ENCODE measurements at places on chromosomes 6 and 20.

DNA sequence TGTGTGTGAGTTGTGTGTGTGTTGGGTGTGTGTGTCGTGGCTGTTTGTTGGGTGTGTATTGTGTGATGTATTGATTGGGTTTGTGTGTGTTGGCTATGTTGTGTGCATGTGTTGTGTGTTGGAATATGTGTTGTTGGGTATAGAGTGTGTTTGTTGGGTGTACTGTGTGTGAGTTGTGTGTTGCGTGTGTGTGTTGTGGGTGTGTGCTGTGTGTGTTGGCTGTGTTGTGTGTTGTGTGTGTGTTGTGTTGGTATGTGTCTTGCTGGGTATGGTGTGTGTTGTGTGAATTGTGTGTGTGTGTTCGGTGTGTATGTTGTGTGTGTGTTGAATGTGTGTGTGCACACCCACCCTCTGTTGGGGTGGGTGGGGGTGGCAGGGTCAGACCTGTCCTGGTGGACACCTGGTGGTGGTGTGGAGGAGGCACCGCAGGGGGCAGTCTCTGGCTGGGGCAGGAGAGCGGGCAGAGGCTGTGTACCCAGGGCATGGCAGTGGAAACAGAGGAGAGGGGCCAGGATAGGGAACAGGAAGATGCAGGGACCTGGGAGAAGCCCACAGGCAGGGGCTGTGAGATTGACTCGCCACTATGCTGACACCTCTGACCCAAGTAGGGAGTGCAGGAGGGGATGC lies 25.5 kb upstream of the PXDC1 start:
- DNase-seq, result no peak

DNA sequence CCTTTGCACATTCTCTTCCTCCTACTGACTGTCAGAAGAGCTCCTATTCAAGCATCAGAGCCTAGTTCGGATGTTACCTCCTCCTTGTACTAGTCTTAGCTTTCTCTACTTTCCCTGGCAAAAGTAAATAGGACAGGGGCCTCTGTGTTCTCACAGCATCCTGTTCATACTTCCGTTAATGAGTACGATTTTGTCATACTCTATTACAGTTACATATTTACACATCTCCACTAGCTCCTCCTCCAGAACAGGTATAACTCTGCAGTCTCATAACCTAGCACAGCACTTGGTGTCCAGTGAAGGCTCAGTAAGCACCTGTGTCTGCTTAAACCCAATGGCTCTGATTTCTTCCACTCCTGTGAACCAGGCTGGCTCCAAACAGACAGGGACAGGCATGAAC lies 7.0 kb downstream of the ELMO2 start:
- no peak for DNase-seq

DNA sequence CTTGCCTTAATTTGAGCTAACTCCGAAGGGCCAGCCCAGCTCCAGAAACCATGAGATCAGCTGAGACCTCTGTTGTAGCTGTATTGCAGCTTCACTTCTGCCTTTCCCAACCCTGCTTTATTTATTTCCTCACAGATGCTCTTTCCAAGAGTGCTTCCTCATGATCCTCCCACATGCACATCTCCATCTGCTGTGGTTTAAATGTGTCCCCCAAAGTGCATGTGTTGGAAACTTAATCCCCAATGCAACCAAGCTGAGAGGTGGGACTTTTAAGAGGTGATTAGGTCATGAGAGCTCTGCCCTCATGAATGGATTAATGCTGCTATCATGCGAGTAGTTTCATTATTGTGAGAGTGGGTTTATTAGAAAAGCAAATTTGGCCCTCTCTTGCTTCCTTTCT lies 164.4 kb upstream of the TAB2 start:
- no peak for DNase-seq

- no peak for DNase-seq
Measured at GRCh38 chr6:55964136-55964535, 88.7 kb upstream of the BMP5 start.

- DNase-seq, result no peak
Measured at GRCh38 chr20:45902199-45902701, 9.7 kb downstream of the PLTP start.

- no peak for DNase-seq
Measured at GRCh38 chr20:59318803-59319202, 18.4 kb downstream of the EDN3 start.

DNA sequence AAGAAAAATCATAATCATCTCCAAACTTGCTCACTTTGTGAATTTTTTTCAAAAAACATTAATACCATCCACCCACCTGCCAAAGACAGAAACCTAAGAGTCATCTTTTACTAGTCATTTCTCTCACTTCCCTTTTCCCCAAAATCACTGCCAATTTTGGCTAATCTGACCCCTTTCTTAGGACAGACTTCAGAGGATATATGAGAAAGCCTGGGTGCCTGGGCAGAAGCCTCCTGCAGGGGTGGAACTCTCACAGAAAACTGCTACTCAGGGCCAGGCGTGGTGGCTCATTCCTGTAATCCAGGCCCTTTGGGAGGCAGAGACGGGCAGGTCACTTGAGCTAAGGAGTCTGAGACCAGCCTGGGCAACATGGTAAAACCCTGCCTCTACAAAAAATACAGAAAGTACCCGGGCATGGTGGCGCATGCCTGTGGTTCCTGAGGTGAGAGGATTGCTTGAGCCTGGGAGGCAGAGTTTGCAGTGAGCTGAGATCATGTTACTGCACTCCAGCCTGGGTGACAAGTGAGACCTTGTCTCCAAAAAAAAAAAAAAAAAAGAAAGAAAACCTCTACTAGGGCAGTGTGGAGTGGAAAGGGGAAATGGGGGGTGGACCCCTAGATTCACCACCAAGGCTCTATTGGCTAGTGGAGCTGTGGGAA lies 3.8 kb downstream of the DEK start:
- no peak for DNase-seq

DNA sequence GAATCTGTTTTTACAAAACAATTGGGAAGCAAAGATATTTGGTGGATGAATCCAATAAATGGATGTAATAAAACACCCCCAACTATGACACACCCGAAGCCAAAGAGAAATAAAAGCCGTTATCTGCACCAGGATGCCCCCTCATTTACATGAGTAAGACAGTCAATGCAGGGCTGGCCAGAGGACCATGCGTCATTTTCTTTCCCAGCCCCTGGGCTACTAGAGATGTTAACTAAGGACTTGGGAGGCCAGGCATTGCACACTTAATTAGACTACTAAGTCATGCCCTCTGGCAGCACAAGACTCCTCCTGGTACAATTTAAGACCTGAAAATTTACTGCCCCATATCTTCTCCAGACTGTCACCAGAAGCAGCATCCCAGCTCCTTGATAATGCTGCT lies 3.2 kb downstream of the LEMD2 start:
- DNase-seq, result no peak

DNA sequence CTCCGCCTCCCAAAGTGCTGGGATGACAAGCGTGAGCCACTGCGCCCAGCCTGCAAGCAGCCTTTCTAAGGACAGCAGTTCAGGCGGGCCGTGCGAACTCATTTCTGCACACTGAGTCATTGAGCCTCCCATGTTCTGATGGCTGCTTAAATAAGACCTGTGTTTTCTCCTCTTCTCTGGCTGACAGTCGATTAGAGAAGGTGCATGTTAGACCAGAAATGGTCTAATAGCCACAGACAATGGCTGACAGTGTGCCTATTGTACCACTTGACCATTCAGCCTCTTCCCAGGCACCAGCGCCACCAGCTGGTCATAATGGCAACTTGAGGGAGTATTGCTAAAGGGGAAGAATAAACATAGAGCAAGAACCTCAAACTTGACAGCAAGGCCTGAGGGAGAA lies 6.2 kb downstream of the CST11 start:
- peak; percentile 58 for DNase-seq

DNA sequence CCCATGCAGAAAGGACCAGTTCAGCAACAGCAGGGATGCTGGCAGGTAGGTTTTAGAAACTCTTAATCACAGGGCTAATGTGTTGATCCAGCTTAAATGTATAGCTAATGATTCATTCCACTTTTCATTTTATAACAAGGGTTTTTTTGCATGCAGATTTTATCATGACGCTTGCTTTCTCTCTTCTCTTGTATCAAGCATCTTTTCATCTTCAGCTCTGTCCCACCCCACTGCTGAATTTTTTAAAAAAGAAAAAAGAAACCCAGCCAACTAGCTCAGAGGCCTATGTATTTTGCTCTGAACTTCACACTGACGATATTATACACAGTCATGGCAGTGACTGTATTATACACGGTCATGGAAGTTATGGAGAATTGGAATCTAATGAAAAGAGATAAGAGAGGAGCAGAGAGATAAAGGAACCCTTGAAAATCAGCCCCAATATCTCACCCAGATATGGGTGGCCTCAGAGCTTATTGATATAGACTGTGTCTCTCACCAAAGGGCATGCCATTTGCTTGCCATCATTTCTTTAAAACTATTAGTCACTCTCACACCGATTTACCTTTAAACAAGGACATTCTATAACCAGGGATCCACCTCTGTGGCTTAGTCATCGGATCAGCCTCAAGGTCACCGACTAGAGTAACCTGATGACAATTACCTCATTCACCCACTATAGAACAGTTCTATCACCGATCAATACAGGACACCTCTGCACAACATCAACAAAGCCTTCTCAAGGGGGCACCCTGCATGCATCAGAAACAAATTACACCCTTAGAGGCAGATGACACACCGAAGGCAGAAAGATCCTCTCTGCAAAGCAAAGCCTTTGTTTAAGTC lies 222.0 kb downstream of the ATXN1 start:
- no peak for DNase-seq

- no peak for DNase-seq
Measured at GRCh38 chr6:43376551-43376981, 7.1 kb upstream of the ZNF318 start.
